ENCODE measurements at places on chromosomes 4 and X.

- no peak for ATAC-seq
Observed at GRCh38 chrX:154749856-154750255, 1.0 kb downstream of the GAB3 start.

DNA sequence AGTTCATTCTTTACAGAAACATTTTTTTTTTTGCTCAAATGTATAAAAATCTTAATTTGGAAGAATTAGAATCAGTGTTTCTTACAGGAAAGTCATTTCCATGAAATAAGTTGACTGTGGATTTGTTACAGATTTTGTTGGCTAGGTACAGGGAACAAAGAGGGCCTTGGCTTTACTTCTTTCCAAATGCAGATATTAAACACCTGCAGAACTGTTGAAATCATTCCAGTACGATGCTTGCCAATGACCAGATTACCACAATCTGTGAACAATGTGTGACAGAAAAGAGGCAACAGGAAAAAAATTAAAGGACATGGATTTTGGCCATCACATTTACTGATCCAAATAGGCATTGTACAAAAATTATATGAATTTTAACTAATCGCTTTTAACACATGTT, 70.8 kb downstream of the ANXA10 start:
- ATAC-seq = no peak

GRCh38 chr4:172007889-172008288, 194.7 kb downstream of the GALNTL6 start:
- no peak for ATAC-seq

GRCh38 chr4:8126523-8126922, 32.1 kb downstream of the ABLIM2 start:
- ATAC-seq = no peak

GRCh38 chr4:4326166-4326565, 36.1 kb downstream of the ZBTB49 start:
- no peak for ATAC-seq

DNA sequence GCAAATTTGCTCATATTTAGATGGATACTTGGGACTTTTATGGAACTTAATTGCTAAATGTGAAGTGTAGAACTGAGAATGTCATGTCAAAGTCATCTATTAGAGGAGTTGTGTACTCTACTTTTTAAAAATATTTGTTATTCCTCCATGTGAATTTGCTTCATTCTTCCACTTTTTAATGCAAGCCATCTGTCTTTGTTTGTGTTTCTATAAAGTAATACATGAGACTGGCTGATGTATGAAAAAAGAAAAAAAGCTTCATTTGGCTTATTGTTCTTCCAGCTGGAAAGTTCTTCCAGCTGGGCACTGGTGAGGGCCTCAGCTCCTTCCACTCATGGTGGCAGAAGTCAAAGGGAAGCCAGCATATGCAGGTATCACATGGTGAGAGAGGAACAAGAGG, 114.6 kb upstream of the GRID2 start:
- no peak for ATAC-seq

GRCh38 chrX:107683124-107683895, 55.0 kb downstream of the PRPS1 start:
- ATAC-seq = no peak

GRCh38 chrX:72042852-72043248, 88.9 kb downstream of the RTL5 start:
- no peak for ATAC-seq

- ATAC-seq = no peak
Observed at GRCh38 chr4:86856896-86857295, 7.7 kb upstream of the SLC10A6 start.

GRCh38 chr4:153789741-153790499, 1.0 kb upstream of the SFRP2 start:
- ATAC-seq = no peak

DNA sequence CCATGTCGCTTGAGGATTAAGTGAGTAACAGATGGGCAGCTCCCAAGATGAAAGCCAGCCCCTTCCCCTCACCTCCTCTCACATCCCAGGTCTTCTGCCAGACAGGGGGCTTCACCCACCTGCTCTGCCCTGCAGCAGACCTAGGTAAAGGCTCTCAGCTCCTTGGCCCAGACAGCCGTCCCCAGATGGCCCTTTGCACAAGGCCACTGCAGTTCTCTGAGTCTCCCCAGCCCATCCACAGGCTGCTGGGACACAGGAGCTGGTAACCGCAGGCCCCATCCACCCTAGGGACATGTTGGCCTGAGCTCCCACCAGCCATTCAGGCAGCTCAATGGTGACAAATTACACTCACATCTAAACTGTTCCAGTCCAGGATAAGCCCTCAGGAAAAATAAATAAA, 15.3 kb downstream of the C4orf50 start:
- ATAC-seq = no peak
